Stimulated activated CD4-positive, alpha-beta T cell treated with anti-CD3 and anti-CD28 coated beads, TNF-alpha, amount 100 ng/mL, for 24 hours (primary cell): ENCODE measurements at places on chromosomes 13 and 19.

DNA sequence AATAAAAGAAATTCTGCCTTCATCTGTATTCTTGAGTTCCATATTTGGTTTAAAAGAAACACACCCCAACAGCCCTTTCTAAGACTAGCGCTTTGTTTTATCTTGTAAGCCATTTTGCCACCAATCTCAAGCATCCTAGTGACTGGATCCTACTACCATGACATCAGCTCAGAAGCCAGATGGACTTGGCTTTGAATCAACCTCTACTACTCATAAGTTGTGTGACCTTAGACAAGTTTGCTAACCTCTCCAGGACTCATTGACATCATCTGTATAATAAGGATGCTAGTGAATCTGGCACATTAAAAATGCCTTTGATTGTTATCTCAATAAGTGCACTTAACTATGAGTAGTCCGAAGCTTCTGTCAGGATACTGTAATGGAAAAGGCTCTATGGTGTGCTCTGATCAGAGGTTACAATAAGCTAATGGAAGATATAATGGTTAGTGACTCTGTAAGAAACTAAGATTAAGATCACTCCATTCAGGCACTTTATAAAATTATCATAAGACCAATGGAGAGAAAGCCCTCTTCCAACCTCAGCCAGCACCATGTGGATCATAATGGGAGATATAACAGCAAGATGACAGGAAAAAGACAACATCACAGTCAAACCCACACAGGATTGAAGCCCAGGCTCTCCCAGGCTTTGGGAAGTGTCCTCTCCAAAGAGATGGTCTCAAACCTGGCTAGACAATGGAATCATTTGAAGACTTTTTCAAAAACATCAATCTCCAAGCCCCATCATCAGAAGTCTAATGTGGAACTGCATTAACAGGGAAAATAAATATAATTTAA lies 180.6 kb upstream of the MIR17HG start:
- DNase-seq: no peak

DNA sequence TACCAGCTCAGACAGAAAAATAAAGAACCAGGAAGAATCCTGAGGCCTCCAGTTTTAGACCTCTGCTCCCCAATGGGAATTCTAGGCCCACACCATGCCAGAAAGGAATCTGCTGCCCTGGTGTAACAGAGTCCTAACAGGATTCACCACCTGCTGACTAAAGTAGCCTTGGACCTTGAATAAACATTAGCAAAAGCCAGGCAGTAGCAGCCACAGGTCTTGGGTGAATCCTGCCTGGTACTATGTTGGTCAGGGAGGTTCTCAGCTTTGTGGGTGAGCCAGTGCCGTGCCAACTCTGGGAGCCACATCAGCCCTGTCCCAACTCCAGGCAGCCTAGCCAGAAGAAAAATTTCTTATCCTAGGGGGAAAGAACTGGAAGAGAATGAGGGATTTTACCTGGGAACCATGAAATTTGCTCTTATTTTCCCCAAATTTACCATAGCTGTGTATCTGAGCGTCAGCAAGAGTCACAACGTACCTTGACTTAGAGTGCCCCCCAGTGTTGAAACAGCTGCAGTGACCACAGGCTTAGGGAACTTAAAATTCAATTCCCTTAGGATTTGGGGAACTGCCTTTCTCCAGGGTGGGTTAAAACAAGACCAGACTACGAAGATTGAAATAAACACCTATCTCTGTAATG lies 1895.6 kb upstream of the PRR20A start:
- no peak for DNase-seq

DNA sequence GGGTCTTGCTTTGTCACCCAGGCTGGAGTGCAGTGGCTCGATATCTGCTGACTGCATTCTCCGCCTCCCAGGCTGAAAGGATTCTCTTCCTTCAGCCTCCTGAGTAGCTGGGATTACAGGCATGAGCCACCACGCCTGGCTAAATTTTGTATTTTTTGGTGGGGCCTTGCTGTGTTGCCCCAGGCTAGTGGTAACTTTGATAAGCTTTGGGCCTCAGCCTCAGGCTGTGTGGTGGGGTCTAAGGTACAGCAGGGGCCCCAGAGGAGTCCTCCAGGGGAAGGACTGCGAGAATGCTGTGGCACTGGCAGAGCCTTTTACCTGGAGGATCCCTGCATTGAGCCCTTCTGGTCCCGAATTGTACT lies 7.2 kb downstream of the DOT1L start:
- DNase-seq: no peak

DNA sequence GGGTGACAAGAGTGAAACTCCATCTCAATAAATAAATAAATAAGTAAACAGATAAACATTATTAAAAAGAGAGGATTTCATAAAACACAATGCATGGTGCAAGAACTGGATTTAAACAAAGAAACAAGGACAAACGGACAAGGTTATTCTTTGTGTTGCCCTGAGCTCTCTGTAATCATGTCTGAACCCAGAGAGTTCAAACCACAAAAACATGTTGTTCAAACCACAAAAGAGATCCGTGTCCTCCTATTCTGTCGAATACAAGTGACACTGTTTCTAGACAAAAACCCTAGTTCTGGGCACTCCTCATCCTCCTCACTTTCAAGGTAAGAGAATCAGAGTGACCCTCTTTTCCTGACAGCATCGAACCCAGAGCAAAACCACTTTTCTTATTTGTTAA lies 4.6 kb upstream of the TPRX2 start:
- DNase-seq: no peak
